ENCODE measurements at places on chromosomes 2 and 18.

DNA sequence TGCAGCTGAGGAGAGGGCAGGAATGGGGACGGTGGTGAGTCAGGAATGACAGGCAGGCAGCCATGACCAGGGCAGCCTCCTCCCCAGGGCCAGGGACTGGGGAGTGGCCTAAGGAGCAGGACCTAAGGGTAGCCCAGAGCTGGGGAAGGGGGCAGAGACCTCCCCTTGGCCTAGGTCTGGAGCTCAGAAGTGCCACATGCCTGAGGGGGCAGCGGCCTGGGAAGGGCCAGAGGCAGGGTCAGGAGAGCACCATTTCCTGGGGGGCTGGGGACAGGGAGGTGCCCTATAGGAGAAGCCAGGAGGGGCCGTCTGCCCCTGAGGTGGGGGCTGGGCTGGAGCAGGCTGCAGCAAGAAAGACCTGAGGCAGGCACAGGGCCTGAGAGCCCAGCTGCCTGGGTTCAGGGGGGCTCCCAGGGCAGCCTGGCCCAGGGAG is 20.9 kb downstream of the CFLAR start:
- DNase-seq, result no peak

GRCh38 chr2:10863837-10864236 is 47.9 kb upstream of the KCNF1 start:
- DNase-seq, result no peak

GRCh38 chr2:228367356-228367755 is 185.9 kb upstream of the SPHKAP start:
- no peak for DNase-seq

- no peak for DNase-seq
Observed at GRCh38 chr2:11915650-11916049, 169.2 kb downstream of the LPIN1 start.

DNA sequence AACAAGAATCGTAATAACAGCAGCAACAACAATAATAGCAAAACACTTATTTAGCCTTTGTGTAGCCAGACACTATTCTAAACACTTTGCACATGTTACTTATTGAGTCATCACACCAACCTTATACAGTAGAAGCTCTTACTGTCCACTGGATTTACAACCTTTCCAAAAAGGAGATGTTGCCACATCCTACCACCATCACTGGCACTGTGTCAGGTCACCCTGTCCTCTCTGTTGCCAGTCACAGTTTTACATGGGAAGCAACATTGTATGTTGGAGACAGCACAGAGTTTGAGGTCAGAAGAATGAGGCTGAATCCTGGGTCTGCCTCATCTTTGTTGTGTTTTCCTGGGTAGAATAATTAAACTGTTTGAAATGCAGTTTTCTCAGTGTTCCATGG is 201.4 kb upstream of the EPAS1 start:
- DNase-seq, result no peak

DNA sequence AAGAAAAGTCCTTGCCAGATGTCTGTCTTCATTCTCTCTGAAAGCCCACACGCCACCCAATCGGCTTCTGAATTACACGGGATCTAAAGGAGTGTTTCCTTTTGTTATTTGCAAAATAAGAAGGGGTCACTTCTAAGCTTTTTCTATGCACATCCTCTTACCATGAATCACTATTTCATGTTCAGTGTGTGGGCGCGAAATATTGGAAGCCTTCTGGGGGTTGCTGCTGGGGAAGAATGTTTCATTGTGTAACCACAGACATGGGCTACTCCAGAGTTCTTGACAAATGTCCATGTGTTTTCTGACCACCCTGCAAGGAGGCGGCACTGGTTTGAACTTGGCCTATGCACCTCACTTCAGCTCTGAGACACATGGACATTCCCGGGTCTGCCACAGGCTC is 133.6 kb upstream of the APCDD1 start:
- no peak for DNase-seq

- DNase-seq, result no peak
Observed at GRCh38 chr18:824179-824578, 12.1 kb upstream of the YES1 start.

- DNase-seq, result no peak
Observed at GRCh38 chr2:118987886-118988285, 45.9 kb downstream of the MARCO start.

DNA sequence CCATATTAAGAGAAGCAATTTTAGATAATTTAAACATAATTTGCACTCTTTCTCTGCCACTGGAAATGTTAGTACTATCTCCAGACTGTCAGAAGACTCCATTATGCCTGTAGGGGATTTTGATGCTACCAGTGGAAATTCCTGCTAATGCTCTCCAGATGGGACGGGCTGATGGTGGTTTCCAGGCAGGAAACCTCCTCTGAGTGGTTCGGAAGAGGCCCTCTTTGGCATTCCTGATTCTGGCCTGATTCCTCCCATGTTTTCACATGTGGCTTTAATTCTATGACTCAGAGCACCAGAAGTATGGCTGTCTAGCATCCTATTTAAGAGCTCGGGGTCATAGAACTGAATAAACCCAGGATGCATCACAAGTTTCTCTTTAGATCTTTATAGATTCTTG is 70.9 kb upstream of the ST6GAL2 start:
- DNase-seq, result no peak

DNA sequence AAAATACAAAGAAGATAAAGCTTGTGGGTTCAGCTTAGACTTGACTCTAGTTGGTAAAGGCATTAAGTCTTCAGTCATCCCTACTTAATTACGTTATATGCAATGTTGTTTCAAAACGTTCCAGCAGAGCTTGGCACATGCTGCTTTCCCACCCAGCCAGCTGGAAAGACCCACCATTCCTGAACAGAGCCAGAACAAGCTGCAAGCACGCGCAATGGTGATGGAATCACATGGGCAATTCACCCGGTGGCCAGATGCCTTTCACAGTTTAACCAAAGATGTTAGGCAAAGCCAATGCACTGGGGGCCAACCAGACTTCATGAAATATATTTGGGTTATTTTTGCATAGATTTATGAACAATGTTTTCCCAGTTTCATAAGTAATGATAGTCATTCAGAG is 123.4 kb upstream of the CDH20 start:
- no peak for DNase-seq

DNA sequence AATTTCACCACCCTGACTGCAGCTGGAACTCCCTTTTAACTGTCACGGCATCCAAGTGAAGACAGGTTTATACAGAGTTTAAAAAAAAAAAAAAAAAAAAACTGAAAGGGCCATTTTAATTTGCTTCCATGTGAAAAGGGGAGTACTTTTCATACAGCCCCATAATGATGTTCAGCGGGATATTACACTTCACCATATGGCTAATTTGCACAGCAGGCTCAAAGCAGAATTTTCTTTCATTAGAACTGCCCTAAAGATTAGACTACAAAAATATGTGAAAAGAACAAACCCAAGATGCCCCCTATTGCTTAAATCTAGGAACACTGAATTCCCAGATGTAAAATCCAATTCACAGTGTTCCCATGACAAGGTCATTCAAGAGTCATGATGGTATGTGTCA is 301.8 kb downstream of the EXOC6B start:
- no peak for DNase-seq

DNA sequence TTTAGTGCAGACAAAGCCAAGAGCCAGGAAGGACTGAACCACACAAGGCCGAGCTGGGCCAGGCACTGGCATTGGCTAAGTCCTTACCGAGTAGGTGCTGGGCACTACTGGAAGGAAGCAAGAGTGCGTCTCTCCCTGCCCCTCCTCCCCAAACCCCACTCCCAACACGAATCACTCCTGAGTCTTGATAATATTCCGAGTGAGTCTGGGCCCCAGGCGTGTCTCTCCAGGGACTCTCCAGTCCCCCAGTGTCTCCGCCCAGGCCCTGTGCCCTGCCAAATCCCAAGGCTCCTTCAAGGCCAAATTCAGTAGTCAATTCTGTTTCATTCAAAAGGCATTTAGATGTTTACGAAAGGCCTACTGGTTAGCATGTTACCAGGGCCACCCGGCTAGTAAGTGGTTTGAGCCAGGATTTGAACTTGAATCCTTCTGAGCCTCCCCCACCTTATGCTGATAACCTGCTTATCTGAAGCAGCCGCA is 82.8 kb downstream of the GLI2 start:
- no peak for DNase-seq

DNA sequence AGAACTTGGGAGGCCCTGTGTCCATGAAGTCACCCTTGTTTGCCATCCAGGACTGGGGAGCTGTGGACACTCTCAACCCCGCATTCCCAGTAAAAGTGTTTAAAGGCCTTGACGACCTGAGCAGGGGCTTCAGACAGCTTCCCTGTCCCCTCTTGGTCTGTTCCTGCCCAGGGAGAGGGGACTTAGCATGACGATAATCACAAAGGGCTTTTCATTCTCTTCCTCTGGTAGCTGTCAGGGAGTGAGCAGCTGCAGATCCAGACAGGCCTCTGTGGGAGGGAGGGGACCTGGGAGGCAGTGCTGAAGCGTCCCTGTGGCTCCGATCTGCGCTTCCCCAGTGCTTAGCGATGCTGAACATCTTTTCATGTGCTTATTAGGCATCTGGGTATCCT is 77.8 kb upstream of the HS6ST1 start:
- no peak for DNase-seq

DNA sequence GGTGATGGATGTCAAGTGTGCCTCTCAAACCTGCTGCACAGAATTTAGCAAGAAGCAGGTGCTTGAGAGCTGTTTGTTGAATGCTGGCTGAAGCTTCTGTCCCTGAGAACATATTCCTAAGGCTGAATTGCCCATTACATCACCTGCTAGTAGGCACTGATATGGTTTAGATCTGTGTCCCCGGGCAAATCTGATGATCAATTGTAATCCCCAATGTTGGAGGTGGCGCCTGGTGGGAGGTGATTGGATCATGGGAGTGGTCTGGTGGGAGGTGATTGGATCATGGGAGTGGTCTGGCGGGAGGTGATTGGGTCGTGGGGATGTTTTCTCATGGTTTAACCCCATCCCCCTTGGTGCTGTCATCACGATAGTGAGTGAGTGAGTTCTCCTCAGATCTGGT is 128.0 kb downstream of the HRH4 start:
- DNase-seq, result no peak

DNA sequence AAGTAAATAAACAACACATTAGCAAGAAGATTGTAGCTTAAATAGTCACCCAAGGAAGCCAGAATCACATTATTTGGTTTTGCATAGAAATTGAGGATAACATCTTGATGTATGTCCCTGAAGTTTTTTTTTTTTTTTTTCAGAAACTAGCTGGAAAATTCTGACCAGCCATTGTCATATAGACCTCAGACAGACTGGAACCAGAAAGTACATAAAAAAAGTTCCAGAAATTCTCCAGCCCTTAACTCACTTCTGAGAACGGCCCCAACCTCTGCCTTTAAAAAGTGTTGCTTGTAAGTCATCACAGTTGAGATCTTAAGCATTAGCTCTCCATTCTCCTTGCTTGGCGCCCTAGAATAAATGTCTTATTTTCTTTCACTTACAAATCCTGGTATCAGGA is 350.5 kb downstream of the CCDC85A start:
- DNase-seq, result no peak

GRCh38 chr2:109129356-109129920 is 433 bp downstream of the SH3RF3 start:
- no peak for DNase-seq

- no peak for DNase-seq
Observed at GRCh38 chr2:30998672-30999071, 139.6 kb downstream of the GALNT14 start.

- DNase-seq, result peak; percentile 72
Observed at GRCh38 chr2:234293973-234294372, 202.9 kb downstream of the ARL4C start.

- no peak for DNase-seq
Observed at GRCh38 chr2:167987558-167987957, 259.8 kb downstream of the STK39 start.

DNA sequence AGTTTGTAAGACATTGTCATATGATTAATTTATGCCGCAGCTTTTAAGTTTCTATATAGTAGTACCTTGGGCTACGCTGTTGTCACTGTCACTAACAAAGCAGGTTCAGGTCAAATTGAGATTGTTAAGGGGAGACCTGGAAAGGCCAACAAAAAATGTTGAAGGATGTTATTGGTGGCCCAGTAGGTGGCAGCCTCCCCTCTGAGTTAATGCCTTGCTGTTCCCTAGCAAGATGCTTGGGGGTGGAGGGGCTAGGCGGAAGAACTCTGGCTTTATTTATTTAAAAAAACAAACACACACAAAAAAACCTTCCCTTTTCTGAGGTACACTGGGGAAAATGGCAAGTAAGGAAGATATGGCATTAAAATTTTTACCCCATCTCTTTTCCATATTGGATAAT is 128.3 kb upstream of the ATP5MC3 start:
- peak; percentile 44 for DNase-seq

DNA sequence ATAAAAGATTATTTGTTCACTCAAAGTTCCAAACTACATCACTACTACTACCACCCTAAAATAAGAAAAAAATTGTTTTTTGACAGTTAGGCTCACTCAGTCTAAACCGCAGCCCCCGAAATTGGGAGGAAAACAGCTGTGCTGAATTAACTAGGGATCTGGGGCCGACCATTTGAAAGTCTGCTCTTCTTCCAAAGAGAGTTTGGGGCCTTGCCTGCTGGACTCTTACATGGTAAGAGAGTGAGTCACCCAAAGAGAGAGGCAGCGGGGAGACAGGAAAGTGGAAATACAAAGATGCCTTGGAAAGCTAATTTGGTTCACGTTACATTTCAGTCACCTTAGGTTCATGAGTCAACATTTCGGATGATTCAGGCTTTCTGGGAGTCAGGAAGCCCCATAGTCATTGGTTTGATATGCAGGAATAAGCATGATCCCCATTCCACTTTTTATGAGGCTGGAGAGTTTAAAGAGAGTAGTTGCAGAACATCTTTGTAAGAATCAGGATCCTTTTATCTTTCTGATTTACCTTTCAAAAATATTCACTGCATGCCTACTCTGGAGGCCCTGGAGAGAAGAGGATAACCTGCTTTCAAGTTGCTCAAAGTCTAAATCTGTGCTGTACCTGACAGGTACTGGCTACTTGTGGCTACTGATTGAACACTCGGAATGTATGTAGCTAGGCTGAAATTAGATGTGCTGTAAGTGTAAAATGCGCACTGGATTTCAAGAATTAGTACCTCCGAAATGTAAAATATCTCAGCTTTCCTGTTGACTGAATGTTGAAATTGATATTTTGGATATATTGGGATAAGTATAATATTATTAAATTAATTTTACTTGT is 995 bp upstream of the RTN4 start:
- DNase-seq, result no peak

GRCh38 chr2:231398585-231398984 is 3.1 kb downstream of the B3GNT7 start:
- DNase-seq, result no peak

DNA sequence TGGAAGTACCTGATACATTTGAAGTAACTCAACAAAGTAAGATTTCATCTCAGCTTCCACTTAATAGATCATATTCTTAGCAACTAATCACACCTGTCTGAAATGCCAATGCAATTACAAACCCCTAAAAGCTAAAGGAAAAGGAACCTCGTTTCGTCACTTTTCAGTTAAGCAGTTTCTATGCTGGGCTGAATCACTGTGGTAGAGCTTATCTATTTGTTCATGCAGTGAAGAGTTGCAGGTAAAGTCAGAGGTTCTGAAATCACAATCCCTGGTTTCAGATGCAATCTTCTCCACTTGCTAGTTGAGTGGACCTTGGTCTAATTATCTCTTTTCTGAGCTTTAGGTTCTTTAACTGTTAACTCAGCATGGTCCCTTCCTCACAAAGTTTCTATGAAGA is 6.3 kb downstream of the HRH4 start:
- no peak for DNase-seq

Measured in NCI-H748 treated with DMSO at 0.1 percent for 48 hours (cell line).